ENCODE measurements at places on chromosomes 7 and 10.
A peak's percentile ranks its signal among the peaks of the same experiment; 100 is the strongest.

- DNase-seq = no peak
Observed at GRCh38 chr10:96358851-96359540, at the start of gene OPALIN. Gene OPALIN (minus strand): TSS chr10:96359002. CDS start chr10:96358896, 106 bp downstream.

- DNase-seq = no peak
Observed at GRCh38 chr7:31642681-31643115, 44.3 kb upstream of the PPP1R17 start.

GRCh38 chr7:158351051-158351450, 236.6 kb downstream of the PTPRN2 start:
- DNase-seq = no peak

GRCh38 chr10:128296253-128297007, 170.2 kb upstream of the MKI67 start:
- no peak for DNase-seq

DNA sequence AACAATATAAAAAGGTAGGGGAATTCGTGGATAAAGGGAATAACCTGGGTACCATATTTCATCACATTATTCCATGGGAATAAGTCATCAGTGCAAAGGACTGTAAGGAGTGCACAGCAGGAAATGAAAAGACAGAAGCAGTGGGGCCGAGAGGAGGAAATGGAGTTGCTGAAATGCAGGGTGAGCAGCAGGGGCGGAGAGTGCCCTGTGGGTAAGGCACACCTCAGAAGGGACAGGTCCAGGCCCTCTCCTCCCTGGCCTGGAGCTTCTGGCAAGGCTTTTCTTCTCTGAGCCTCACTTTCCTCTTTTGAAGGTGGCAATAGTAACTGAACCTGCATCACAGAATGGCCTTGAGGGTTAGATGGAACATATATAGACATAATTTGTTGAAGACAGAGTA, 26.2 kb downstream of the IKZF1 start:
- DNase-seq = no peak

GRCh38 chr10:109386921-109387320, 536.4 kb downstream of the XPNPEP1 start:
- no peak for DNase-seq

DNA sequence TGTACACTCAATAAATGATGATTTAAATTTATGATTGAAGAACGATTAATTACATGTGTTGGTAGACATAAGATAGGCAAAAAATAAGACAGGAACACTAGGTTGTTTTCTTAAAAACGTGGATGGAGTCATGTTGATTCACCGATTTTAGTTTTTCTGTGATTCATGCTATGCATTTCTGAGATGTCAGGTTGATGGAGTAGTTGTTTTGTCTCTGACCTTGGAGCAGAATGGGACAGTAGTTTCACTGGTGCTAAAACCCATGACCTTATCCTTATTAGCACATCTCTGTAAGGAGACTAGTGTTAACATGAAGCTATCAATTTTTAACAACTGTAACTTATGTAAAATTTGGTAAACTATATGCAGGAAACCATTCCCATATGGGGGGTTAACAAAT, 611.6 kb upstream of the FZD8 start:
- no peak for DNase-seq

- DNase-seq = no peak
Observed at GRCh38 chr7:33237036-33237435, 107.7 kb downstream of the BBS9 start.

- no peak for DNase-seq
Observed at GRCh38 chr7:113125728-113126127, 7.4 kb upstream of the SMIM30 start.

DNA sequence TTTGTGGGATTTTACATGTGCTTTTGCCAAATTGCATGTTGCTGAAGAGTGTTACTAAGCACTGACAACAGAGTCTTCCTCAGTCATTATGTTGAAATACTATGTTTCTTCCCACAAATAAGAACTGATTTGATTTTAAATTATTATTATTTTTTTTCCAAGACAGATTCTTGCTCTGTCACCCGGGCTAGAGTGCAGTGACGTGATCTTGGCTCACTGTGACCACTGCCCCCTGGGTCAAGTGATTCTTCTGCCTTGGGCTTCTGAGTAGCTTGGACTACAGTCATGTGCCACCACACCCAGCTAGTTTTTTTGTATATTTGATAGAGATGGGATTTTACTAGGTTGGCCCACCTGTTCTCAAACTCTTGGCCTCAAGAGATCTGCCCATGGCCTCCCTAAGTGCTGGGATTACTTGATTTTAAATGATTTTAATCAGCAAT, 42.3 kb downstream of the MINPP1 start:
- DNase-seq = no peak

DNA sequence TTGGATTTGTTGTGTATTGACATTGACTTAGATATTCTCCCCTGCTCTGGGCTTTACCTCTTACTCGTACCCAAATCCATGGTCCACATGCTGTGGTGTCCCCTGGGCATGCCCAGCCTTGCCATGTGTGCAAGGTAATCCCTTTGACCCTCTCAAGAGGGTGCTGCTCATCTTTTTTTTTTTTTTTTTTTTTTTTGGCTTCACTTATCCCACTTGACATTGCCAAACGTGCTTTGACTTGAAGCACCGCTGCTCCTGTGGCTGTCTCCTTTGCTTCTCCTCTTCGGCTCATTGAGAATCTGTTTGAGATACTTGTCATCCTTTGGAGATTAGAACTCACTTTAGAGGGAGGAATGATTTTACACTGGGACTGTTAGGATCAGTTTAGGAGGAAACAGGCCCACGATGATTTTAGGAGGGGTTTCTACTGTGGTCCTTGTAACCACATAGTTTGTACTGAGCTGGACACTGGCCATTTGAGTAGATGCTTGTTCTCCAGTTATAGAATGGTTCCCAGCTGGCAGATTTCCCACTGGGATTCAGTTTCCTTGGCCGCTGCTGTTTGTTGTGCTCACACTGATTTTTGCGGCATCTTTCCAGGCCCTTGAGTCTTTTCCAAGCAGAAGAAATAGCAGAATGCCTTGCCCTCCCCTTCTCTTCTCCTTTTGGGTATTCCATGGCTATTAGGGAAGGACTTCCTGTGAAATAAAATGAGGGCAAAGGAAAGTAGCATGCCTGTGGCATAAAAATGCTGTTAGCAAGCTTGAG, 184.8 kb downstream of the AUTS2 start:
- peak; percentile 91 for DNase-seq

- no peak for DNase-seq
Observed at GRCh38 chr10:91740353-91740924, 57.8 kb upstream of the TNKS2 start.

DNA sequence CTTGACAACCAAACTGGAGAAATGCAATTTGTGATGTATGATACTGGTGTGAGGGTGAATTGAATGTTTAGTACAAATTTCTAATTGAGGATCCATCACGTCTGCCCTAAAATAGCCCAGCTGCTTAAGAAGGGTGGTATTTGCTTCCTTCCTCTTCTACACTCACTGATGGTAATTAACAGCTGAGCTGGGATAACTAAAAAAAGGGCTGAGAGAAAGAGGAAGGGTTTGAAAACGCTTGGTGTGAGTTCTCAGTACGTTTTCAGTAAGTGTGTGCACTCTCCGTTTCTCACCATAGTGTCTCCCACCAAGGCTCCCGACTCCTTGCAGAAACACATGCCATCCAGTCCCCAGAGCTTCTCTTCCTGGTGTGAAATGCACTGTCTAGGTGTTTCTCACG, 54.3 kb downstream of the MAP3K8 start:
- DNase-seq = no peak

DNA sequence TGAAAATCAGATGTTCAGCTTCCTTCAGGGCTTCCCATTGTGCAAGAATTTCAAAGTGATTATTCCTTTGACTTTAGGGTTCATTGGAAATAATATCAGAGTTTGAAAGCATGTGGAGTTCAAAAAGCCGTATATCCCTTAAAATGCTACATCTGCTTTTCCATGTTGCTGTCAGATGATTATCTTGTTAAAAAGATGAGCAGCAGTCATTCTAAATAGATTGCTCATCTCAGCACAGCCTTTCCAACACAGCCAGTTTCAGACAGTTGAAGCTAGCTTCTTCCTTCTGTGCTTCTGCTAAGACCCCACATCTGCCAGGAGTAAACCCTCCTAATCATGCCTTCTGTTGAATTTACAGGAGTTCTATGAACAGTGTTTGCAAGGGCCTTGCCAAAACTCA, 204.4 kb upstream of the PTER start:
- DNase-seq = no peak

- DNase-seq = no peak
Observed at GRCh38 chr7:135262623-135263320, 29.1 kb downstream of the STRA8 start.

DNA sequence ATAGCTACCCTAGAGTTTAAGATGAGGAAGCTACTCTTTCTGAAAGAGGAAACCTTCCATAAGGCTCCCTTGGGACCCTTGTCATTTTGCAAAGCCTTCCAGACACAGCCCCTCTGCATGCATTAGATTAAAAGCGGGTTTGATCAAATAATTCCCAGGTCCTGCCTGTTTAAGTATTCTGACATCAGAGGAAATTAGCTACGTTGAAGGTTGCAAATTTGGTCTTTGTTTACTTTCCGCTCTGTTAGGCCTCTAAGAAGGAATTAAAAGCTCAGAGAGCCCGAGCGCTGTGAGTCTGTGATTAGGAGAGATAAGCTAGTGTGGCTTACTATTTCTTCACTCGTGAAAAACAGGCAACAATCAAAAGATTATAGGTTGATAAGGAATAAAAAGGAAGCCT, 1.4 kb upstream of the THSD7A start:
- peak; percentile 94 for DNase-seq

DNA sequence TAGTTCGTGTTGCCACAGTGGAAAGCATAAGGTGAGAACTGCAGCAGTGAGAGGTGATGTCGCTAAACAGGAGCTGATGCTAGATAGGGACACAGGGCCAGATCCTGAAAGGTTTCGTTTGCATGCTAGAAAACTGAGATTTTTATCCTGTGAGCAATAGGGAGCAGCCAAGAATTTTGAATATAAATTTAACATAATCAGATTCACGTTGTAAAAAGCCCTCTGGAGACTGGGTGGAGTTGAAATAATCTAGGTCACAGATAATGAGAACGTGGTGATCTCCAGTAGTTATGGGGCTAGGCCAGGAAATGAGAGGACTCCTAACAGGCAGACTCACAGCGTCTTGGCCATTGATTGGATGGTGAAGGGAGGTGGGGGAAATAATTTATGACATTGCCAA, 92.1 kb upstream of the IMMP2L start:
- DNase-seq = no peak

GRCh38 chr7:101957744-101958525, 140.5 kb downstream of the CUX1 start:
- no peak for DNase-seq

DNA sequence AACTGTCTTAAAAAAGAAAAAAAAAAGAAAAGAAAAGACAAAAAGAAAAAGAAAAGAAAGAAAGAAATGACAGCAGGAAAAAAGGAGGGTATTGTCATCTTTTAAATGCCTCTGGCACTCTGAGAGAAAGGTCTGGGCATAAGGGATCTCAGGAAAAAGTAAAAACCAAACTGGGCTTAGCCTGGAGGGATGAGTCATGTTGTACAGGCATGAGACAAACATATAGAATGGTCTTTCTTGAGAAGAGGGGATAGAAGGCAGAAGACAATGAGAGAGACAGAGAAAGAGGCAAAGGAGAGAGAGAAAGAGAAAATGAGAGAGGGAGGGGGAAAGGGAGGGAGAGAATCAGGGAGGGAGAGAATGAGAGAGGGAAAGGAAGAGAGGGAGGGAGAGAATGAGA, 32.3 kb upstream of the KCNMA1 start:
- no peak for DNase-seq

GRCh38 chr7:101817471-101818286, at the start of gene CUX1:
Gene CUX1 (plus strand): TSS chr7:101817626. CDS start chr7:101817640, 14 bp downstream.
- peak; percentile 10 for DNase-seq

- no peak for DNase-seq
Observed at GRCh38 chr10:49070701-49071100, 44.6 kb downstream of the VSTM4 start.

DNA sequence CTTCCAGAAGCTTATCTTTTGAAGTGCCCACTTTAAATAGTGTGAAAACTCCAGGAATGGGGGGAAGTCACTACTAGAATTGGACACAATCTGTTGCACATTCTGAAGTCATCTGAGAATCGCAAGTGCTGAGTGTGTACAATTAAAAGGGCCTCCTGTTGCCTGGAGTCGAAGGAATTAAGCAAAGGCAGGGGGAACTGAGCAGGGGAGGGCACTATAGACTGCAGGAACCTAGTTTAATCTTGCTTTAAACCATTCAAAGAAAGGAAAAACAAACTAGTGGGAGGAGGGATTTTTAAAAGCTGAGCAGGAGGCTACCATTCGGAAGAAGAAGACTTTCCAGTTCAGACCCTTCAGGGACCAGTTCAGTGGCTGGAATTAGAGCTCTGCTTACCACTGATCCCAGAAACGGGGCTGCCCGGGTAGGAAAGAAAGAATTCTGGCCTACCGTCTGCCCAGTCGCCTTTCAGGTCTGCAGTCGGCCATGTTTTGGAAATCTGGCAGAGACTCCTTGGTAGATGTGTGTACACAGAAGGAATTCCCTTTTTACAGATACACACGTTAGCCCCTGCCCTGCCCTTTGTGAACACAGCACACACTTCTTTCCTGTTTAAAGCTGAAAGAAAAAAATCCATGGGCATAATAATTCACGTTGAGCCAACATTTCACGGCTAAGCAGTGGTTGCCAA, 610.6 kb upstream of the FOXK1 start:
- DNase-seq = no peak

- peak; percentile 76 for DNase-seq
Observed at GRCh38 chr7:139035586-139036353, at the start of gene ZC3HAV1L. Gene ZC3HAV1L (minus strand): TSS chr7:139036042. CDS start chr7:139036017, 25 bp downstream.

- DNase-seq = no peak
Observed at GRCh38 chr7:55112056-55112455, 93.2 kb downstream of the EGFR start.

DNA sequence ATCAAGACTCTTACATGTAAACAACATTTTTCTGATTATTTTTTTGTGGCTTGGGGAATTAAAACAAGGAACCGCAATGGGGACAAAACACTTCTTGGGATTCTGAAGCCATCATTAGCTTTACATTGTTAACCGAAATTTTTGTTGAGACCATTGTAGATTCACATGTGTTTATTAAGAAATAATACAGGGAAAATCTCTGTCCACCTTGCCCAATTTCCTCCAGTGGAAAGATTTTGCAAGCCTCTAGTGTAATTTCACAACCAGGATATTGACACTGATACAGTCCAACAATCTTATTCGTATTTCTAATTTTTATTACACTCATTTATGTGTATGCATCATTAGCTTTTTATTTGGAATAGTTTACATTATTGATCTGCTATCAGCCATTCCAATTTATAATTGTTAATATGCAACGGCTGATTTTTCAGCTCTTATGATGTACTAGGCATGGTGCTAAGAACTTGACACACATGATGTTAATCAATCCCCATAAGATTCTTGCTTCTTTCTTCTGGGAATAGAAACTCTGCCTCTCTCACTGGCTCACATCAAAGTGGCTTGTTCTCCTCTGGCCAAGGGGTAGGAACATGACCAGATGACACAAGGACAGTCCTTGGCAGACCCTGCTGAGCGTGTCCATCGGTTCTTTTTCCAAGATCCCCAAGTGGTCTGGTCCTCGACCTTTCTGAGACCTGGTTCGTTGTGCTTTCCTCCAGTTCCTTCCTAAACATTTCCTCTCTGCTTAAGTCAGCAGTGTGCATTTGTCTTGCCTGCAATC, 137.6 kb downstream of the ADAM12 start:
- DNase-seq = no peak

GRCh38 chr10:122140941-122141623, 130.0 kb upstream of the BTBD16 start:
- no peak for DNase-seq
